Right renal pelvis (tissue), 4 donors: ENCODE measurements at places on chromosomes 5 and 9.

- no peak for DNase-seq
Measured at GRCh38 chr9:125142560-125143376, 560 bp downstream of the SCAI start.

DNA sequence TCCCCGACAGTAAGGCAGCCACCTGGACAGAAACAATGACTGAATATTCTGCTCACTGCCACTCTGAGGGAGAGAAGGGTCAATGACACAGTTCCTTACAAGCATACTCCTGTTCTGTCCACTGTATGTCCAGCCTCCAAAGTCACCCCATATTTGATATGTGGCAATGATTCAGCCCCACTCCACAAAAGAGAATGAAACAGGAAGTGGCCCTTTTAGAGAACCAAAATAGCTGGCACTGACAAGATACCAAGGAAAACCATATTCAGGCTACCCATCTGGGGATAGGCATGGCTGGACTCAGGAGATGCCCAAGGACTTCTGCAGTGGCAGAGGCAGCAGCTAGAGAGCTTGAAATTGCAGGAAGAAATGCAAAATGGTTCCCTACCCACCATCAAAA is 12.8 kb upstream of the GFRA3 start:
- DNase-seq: no peak

GRCh38 chr9:131618071-131618479 is 72.8 kb downstream of the PRRT1B start:
- DNase-seq: no peak

DNA sequence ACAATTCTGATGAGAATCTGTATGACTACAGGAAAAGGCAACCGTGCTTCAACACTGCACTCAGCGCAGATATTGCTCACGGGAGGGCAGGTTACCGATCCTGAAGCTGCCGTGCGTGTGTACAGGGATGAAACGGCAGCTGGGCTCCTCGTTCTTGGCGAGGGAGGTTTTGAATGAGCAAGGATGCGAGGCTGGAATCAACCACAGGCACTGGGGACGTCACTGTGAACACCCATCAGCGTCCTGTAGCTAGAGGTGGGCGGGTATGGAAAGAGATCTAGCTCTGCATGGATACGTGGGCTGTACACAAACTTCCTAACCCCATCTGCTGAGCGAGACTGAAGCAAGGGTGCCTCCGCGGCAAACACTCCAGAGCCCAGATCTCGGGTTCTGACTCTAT is 84.3 kb upstream of the COL5A1 start:
- no peak for DNase-seq

GRCh38 chr9:70883963-70884793 is 237.2 kb downstream of the TRPM3 start:
- DNase-seq: no peak

- no peak for DNase-seq
Measured at GRCh38 chr9:98016137-98016680, 33.1 kb downstream of the ANP32B start.

GRCh38 chr9:37220971-37221370 is 100.6 kb downstream of the ZCCHC7 start:
- DNase-seq: no peak

GRCh38 chr5:5298068-5298633 is 124.3 kb upstream of the ICE1 start:
- no peak for DNase-seq

DNA sequence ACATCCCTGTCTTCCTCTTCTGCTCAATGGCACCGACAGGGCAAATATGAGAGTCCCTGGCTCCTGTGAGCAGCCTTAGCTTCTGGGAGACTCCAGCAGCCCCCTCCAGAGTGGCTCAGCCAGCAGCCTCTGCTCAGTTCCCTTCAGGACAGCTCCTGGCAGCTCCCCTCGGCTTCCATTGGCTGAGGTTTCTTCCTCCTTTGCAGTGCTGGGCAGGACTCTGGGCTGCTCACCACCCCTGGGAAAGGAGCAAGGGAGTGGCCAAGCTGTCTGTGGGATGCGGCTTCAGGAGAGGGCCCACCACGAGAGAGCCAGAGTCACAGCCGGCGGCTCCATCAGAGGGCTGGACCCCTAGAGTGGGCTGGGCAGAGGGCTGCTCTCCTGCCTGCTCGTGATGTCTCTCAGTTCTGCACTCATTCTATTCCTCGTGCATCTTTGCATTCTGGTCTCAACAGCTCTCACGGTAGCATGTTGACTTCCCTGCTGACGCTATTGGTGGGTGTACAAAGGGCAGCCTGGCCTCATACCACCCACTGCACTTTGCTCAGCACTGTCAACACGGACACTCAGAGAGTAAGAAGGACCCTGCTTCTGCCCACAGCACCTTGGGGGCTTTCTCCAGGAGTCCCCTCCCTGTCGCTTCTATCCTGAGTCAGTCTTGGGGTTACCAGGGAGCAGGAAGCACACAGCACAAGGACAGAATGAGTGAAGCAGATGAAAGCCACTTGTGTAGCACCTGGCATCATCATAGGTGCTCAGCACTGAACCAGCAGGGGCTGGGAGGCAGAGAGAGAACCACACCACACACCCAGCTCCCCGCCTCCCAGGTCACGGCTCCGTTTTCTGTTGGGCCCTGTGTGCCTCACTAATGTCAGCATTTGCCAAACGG is 80.9 kb upstream of the ALDH1B1 start:
- DNase-seq: no peak

DNA sequence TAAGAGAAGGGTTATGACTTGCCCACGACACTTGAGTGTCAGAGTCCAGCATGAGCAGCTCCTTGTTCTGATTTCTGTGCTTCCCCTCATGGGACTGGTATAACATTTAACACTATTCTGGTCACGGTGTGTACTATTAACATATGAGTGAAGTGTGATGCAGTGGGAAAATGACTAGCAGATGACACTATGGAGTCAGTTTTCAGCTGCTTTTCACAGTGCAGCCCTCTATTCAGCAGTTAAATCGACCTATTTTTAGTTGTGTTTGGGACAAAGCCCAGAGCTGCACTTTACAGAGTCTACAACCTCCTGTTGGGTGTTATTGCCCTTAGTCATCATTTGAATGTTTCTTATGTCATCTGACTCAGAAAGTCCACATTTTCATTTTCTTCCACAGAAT is 59.1 kb downstream of the CHSY3 start:
- DNase-seq: no peak

DNA sequence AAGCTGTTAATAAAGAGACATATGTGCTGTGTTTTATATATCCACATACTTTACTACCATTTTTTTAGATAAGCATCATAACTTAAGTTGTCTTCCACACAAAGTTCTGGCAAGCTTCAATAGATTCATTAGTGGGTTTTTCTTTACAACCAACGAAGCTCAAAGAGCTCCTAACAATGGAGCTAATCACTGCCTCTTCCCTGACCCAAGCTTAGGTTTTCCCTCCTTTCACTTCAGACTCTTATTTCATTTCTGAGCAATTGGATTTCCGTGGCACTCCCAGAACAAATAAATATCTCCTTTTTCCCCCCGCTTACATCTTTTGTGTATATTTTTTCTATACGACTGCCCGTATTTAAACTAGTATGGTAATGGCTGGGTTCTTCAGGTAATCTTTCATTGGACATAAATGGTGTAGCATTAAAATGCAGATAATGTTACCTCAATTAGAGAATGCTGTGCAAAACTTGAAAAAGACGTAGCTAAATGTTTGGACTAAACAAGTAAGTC is 275.5 kb upstream of the TMEM161B start:
- DNase-seq: no peak

GRCh38 chr9:34070606-34071324 is 22.1 kb upstream of the UBAP2 start:
- DNase-seq: no peak

GRCh38 chr9:27142299-27142930 is 33.4 kb downstream of the TEK start:
- no peak for DNase-seq

- DNase-seq: no peak
Measured at GRCh38 chr9:70954596-70955143, 166.8 kb downstream of the TRPM3 start.

DNA sequence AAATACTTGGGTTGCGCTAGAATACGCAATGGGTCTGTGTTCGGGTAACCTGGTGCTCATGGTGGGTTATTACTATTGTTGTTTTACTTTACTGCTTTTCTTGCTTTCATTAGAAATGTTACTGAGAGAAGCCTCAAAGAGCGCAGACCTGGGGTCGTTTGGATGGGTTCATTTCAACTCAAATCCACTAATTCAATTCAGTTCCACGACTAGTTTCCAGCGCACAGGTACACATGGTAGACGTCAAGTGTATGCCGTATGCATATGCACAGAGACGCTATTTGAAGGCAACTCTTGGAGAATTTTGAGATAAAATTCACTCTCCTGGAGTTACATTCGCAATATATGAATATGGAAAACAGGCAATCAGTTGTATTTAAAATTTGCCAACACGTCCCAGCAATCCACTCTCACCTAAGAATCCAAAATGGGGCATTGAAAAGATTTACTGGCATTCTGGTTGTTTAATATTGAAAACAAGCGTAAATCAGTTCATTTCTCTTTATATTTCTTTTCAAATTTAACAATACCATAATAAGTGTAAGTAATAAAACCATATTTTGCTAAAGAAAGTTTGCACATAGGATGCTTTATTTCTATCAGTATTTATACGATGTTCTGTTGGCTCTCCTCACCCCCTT is 4.4 kb upstream of the PAX5 start:
- no peak for DNase-seq

DNA sequence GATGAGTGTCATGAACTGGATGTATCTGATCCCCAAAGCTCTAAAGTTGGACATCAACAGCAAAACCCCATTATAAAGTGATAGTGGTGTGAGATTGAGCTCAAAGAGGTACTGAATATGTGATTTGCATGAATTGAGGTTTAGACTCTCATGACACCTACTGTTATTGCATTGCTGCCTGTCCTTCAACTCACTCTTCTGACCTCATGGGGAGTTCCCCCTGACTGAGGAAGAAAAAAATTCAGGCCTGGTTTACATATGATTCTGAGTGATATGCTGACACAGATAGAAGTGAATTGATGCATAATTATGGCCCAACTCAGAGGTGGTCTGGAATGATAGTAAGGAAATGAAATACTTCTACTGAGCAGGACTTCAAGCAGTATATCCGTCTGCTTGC is 76.2 kb upstream of the CHD1 start:
- DNase-seq: no peak

GRCh38 chr5:13382232-13382631 is 562.3 kb downstream of the DNAH5 start:
- no peak for DNase-seq

DNA sequence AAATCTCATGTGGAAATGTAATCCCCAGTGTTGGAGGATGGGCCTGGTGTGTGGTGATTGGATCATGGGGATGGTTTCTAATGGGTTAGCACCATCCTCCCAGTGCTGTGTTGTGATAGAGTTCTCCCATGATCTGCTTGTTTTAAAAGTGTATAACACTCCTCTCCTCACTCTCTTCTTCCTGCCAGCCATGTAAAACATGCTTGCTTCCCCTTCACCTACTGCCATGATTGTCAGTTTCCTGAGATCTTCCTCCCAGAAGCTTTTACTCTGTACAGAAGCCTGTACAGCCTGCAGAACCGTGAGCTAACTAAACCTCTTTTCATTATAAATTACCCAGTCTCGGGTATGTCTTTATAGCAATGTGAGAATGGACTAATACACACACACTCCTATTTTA is 499.1 kb downstream of the RASEF start:
- DNase-seq: no peak

DNA sequence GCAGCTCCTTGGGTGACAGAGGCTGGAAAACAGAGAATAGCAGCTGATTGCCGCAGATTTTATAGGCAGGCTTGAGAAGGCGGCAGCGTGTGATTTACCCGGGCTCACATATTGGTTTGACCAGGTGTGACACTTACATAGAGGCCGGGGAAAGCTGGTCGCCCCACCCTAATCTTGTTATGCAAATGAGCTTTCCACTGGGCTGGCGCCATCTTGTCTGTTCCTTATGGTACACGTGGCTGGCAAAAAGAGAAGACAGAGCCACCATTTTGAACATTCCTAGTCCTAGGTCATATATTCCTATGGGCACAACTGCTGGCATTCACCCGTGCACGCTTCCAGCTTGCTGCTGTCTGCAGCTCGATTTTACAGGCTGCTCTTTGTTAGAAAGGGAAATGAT is 11.3 kb upstream of the SPZ1 start:
- no peak for DNase-seq

DNA sequence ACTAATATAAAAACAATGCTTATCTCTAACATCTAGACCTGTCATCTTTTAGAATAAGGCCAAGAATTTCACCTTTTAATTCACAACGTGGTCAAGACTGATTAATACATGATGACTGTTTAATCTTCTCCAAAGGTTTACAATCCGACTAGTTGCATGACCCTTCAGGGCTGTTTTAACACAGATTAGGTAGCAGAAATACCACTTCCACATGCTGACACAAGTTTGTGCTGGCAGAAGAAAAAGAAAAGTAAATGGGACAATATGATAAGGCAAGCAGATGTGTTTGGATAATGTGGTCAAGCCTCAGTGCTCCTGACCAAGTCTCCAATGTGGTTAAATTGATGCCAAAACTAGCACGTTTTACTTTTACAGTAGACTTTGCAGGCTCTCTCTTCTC is 31.1 kb downstream of the SEMA6A start:
- DNase-seq: no peak

- no peak for DNase-seq
Measured at GRCh38 chr5:128199611-128200010, 116.0 kb downstream of the SLC12A2 start.

DNA sequence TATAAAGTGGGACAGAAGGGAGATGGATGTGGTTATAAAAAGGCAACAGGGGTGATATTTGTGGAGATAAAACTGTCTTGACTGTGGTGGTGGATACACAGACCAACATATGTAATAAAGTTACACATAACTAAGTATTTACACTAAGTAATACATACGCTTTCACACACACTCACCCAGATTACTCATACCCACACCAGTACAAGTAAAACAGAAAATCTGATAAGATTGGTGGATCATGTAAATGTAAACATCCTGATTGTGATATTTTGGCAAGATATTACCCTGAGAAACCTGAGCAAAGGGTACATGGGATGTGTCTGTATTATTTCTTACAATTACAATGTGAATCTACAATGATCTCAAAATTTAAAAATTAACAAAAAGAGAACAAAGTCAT is 53.3 kb upstream of the SLIT3 start:
- no peak for DNase-seq

DNA sequence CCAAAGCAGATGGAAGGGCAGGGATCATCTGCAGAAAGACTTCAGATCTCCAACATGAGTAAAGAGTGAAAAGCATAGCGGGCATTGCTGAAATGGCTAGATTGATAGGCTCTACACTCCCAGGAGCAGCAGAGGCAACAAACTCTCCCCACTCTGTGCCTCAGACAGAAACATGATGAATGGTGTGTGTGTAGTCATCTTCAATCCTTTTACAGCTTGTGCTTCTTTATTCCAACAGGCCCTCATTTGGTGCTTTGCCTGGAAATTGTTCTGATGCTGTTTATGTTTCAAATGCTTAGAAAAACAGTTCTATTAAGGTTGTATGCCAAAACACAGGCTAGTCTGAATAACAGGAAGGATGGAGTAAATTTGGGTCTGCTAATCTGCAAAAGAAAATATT is 176.2 kb downstream of the DMRTA1 start:
- no peak for DNase-seq
